Adrenal gland (tissue), 19 donors: ENCODE measurements at places on chromosomes 3 and 15.
A peak's percentile ranks its signal among the peaks of the same experiment; 100 is the strongest.

- DNase-seq = no peak
- no peak overlapping the region for H3K27ac ChIP-seq
- H3K4me3 ChIP-seq = peak overlapping the region; percentile 57
- peaks cover 28% of the 10 kb centered on the region for H3K4me1 ChIP-seq
- no peaks in the 10 kb centered on the region for H3K27me3 ChIP-seq
Observed at GRCh38 chr15:101295607-101296161, 636 bp upstream of the SNRPA1 start.

DNA sequence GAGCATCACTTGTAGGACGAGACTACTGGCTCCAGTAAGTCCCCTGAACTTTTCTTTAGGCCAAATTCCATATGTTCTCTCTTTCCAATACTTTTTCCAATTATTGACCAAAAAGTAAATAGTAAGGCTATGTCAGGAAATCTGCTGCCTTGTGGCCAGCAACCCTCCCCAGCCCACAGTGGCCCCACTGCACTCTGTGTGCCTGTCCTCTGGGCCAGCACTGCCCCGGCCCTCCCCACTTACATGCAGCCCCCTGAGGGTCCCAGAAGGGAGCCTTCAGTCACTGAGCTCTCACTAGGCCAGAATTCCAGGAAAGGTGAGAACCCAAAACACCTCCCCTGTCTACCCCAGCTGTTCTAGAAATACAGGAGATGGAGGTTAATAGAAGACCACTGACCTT lies 21.3 kb upstream of the ALDH1A3 start:
- no peaks in the 10 kb centered on the region for H3K36me3 ChIP-seq
- no peak overlapping the region for H3K27ac ChIP-seq
- no peak for DNase-seq
- H3K27me3 ChIP-seq = no peaks in the 10 kb centered on the region
- H3K4me1 ChIP-seq = no peaks in the 10 kb centered on the region

DNA sequence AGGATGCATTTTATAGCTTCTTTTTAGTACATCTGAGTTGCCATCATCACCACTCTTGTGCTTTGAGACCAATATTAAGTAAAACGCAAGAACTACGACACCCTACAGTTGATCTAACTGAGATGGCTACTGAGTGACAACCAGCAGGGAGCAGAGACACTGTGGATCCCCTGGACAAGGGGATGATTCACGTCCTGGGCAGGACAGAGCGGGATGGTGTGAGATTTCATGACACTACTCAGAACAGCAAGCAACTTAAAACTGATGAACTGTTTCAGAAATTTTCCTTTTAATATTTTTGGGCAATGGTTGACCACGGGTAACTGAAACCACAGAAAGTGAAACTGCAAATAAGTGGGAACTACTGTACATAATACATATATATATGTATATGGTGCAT lies 299.2 kb downstream of the ADAMTS17 start:
- peak overlapping the region; percentile 77 for H3K27ac ChIP-seq
- DNase-seq = peak; percentile 61
- peaks cover 18% of the 10 kb centered on the region for H3K4me1 ChIP-seq
- no peak overlapping the region for H3K4me3 ChIP-seq
- H3K27me3 ChIP-seq = no peaks in the 10 kb centered on the region

DNA sequence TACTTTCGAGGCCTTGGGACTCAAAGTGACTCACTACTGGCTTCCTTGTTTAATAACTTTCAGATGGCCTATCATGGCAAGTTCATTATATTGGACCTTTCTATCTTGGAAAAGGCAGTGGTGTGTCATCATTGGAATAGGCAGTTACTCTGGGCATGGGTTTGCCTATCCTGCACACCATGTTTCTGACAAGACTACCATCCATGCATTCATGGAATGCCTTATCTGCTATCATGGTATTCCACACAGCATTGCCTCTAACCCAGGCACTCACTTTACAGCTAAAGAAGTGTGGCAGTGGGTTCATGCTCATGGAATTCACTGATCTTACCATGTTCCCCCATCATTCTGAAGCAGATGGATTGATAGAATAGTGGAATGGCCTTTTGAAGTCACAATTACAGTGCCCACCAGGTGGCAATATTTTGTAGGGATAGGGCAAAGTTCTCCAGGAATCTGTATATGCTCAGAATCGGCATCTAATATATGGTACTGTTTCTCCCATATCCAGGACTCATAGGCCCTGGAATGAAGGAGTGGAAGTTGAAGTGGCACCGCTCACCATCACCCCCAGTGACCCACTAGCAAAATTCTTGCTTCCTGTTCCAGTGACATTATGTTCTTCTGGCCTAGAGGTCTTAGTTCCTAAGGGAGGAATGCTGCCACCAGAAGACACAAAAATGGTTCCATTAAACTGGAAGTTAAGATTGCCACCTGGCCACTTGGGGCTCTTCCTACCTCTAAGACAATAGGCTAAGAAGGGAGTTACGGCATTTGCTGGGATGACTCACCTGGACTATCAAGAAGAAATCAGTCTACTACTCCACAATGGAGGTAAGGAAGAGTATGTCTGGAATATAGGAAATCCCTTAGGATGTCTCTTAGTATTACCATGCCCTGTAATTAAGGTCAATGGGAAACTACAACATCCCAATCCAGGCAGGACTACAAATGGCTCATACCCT lies 1161.4 kb downstream of the SI start:
- no peak for DNase-seq
- no peaks in the 10 kb centered on the region for H3K36me3 ChIP-seq
- no peaks in the 10 kb centered on the region for H3K27me3 ChIP-seq
- no peak overlapping the region for H3K27ac ChIP-seq
- H3K4me3 ChIP-seq = no peak overlapping the region
- no peaks in the 10 kb centered on the region for H3K4me1 ChIP-seq

DNA sequence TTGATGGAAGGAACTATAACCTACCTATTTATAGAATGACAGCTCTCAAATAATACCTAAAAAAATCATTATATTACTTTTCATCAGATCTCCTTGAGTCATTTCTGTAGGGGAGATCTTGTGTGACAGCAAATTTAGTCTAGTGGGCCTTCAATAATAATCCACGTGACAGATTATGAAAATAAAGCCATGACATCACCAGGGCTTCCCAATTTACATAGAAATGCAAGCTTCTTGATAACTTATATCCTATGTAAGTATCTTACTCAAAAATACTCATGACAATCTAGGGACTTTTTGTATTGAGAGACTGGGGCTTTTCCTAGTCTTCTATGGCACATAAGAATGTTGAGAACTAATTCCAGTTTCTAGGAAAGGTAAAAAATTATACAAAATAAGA lies 21.6 kb downstream of the IFT57 start:
- H3K27me3 ChIP-seq = no peaks in the 10 kb centered on the region
- no peak for DNase-seq
- no peak overlapping the region for H3K27ac ChIP-seq
- H3K4me3 ChIP-seq = no peak overlapping the region

GRCh38 chr3:149716984-149717383 lies 35.3 kb downstream of the COMMD2 start:
- H3K36me3 ChIP-seq = no peaks in the 10 kb centered on the region
- H3K27ac ChIP-seq = no peak overlapping the region

- no peak overlapping the region for H3K27ac ChIP-seq
- peaks cover 5% of the 10 kb centered on the region for H3K4me1 ChIP-seq
- no peaks in the 10 kb centered on the region for H3K36me3 ChIP-seq
- no peak overlapping the region for H3K4me3 ChIP-seq
Observed at GRCh38 chr15:68373028-68373427, 58.9 kb downstream of the ITGA11 start.

GRCh38 chr15:100944244-100944895 lies 25.2 kb downstream of the LRRK1 start:
- no peak for DNase-seq
- no peaks in the 10 kb centered on the region for H3K27me3 ChIP-seq
- no peaks in the 10 kb centered on the region for H3K4me1 ChIP-seq
- no peak overlapping the region for H3K4me3 ChIP-seq
- no peak overlapping the region for H3K27ac ChIP-seq

DNA sequence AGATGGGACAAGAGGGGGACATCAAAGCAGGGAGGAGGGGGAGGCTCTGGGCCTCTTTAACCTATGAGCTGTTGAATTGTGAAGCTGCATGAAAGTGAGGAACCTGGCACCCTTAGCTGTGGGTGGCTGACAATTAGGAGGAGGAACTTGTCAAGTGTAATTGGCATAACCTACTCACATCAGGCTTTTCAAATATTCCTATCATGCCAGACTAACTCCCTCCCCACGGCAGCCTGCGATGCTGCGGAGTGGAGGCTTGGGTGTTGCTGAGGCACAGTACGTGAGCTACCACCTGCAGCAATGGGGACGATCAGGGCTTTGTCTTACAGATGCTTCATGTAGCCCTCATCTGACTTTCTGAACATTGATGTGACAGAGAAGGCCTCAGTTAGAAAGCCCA lies 180.7 kb upstream of the SNTN start:
- H3K36me3 ChIP-seq = no peaks in the 10 kb centered on the region
- H3K27me3 ChIP-seq = no peaks in the 10 kb centered on the region
- DNase-seq = no peak
- H3K4me1 ChIP-seq = no peaks in the 10 kb centered on the region
- H3K27ac ChIP-seq = no peak overlapping the region
- no peak overlapping the region for H3K4me3 ChIP-seq

DNA sequence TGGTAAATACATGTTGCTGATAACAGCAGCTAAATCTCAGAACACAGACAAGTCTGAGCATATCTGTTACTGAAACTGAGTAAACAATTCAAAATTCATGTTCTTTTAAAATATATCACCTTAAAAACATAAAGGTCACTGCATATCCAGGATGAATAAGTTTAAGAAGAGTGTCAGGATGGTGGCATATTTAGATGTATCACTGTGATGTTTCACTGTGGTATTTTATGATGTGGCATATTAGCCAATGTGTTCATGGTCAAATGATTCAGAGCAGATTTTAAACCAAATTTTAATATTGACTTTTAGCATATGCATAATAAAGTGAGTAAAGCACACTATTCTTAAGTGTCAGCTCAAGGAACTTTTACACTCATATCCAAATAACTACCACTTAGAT lies 346.4 kb upstream of the DPPA4 start:
- no peaks in the 10 kb centered on the region for H3K4me1 ChIP-seq
- no peak overlapping the region for H3K27ac ChIP-seq
- H3K4me3 ChIP-seq = no peak overlapping the region
- no peaks in the 10 kb centered on the region for H3K27me3 ChIP-seq
- H3K36me3 ChIP-seq = no peaks in the 10 kb centered on the region

DNA sequence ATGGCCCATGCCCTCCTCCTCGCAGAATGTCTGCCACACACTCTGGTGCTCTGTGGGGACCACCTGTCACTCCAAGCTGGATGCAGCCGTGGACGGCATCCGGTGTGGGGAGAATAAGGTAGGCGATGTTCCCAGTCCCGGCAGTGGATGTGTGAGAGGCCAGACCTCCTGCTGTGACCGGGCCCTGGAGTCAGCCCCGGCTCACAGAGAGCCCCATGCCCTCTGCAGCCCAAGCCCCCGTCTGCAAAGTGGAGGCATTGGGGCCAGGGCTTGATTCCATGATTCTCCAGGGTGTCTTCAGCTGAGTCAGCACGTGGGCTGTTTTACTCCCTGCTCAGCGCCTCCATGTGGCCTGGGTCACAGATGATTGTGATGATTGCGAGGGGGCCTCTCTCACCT lies 32.2 kb downstream of the GOLGA6L10 start:
- no peaks in the 10 kb centered on the region for H3K4me1 ChIP-seq
- no peaks in the 10 kb centered on the region for H3K27me3 ChIP-seq
- no peaks in the 10 kb centered on the region for H3K36me3 ChIP-seq
- no peak overlapping the region for H3K27ac ChIP-seq
- no peak overlapping the region for H3K4me3 ChIP-seq

GRCh38 chr15:34652726-34653033 lies 69.2 kb upstream of the GOLGA8B start:
- H3K27me3 ChIP-seq = no peaks in the 10 kb centered on the region
- no peak overlapping the region for H3K27ac ChIP-seq
- H3K4me3 ChIP-seq = no peak overlapping the region
- no peaks in the 10 kb centered on the region for H3K36me3 ChIP-seq

DNA sequence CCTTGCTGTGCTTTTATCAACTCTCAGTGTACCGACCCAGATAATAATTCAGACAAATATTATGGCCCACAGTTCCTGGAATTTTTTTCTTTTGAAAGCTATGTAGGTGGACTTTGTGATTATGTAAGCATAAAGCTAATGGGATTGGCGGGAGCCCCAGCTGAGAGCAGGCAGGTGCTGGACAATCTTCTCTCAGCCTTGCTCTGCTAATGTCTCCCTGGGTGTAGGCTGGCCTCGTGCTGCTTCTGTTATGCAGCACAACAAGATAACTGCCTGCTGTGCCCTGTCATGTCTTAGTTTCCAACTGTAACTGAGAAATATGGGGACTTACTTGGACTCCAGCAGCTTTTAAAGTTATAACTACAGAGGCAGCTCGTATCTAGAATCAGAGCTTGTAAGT lies 415.0 kb downstream of the PDCD6IP start:
- H3K36me3 ChIP-seq = no peaks in the 10 kb centered on the region
- no peak overlapping the region for H3K4me3 ChIP-seq
- no peak for DNase-seq
- H3K27me3 ChIP-seq = no peaks in the 10 kb centered on the region

- H3K36me3 ChIP-seq = no peaks in the 10 kb centered on the region
- no peaks in the 10 kb centered on the region for H3K27me3 ChIP-seq
- no peak overlapping the region for H3K4me3 ChIP-seq
- DNase-seq = no peak
- no peak overlapping the region for H3K27ac ChIP-seq
- H3K4me1 ChIP-seq = no peaks in the 10 kb centered on the region
Observed at GRCh38 chr3:42694366-42694765, 8.2 kb downstream of the HHATL start.

GRCh38 chr3:73774645-73775044 lies 149.9 kb upstream of the PDZRN3 start:
- H3K27me3 ChIP-seq = no peaks in the 10 kb centered on the region
- peaks cover 5% of the 10 kb centered on the region for H3K4me1 ChIP-seq
- H3K27ac ChIP-seq = no peak overlapping the region
- no peak overlapping the region for H3K4me3 ChIP-seq
- no peak for DNase-seq

DNA sequence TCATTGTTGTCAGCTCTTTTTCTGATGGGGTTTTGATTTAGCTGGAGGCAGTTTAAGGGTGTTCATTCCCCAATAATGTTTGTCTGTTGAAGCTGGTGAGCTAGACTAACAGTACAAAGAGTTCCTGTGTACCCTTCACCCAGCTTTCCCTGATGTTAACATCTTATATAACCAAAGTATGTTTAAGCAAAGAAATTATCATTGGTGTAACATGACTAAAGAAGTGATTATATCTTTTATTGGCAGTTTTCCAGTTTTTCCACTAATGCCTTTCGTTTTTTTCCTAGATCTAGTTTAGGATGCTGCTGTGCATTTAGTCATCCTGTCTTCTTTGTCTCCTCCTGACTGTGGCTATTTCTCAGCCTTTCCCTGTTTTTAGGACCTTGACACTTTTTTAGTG lies 165.6 kb downstream of the LPP start:
- H3K4me1 ChIP-seq = peaks cover 14% of the 10 kb centered on the region
- DNase-seq = no peak
- H3K27me3 ChIP-seq = no peaks in the 10 kb centered on the region
- H3K4me3 ChIP-seq = no peak overlapping the region
